Activated CD4-positive, alpha-beta T cell treated with anti-CD3 and anti-CD28 coated beads, Interleukin-2, amount 50 U/mL, for 16 hours (primary cell): ENCODE measurements at places on chromosomes 16 and 17.

DNA sequence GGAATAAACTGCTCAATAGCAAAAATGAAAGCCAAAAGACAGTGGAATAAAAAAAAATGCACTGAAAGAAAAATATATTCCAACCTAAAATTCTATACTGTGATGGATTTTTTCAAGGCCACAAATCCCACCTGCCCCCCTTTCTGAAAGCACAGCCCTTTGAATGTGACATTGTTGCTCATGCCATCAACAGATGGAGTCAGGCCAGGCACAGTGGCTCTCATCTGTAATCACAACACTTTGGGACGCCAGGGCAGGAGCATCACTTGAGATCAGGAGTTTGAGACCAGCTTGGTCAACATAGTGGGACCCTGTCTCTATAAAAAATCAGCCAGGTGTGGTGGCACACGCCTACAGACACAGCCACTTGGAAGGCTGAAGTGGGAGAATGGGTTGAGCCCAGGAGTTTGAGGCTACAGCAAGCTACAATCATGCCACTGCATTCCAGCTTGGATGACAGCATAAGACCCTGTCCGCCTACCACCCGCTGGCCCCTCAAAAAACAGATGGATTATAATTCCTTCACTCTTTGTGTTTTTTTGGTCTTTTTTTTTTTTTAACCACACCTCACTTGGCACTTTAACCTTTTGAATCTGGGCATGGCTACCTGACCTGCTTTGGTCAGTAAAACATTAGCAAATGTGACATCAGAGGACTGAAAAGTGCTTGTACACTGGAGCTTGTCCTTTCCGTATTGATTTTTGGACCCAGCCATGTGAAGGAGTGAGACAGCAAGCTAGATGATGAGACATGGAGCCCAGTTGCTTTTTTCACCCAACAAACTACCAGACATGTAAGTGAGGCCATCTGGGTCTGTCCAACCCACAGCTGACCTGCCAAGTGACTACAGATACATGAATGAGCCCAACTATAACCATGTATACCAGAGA lies 36.3 kb downstream of the GLG1 start:
- DNase-seq: no peak

GRCh38 chr17:4938688-4939545 lies 929 bp downstream of the SLC25A11 start:
- no peak for DNase-seq

DNA sequence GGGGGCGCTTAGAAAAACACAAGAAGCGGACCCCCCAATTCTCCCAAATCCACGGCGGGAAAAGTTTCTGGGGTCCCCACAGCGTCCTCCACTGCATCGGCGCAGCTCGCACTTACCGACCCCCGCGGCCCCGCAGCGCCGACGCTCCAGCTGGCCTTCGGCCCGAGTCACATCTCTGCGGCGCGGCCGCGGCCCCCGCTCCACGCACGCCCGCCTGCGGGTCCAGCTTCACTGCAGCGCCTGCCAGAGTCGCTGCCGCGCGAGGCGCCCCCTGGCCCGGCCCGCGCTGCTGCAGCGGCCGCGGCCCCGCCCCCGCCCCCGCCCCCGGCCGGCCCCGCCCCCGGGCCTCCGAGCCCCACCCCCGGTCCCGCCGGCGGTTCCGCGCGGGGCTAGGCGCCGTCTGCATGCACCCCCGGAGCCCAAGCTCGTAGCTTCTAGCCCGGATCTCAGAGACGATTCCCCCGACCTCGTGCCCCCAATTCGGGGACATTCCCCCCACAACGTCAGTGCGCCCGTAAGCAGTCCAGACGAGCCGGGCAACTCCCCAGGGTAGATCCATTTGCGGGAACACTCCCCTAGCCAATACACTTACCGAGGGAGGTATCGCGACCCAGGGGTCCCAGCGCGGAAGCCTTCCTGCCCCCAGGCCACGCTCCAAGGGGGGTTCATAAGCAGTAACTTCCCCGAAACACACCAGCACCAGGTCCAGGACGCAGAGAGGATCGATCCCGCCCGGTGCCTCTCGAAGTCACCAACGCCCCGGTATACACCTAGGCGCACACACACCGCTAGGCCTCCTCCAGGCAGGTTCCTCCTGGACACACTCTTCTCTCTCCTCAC lies at the start of gene GPRC5B:
Gene GPRC5B, minus strand, starts transcription at position 238 of the 840 bp plus-strand sequence. CDS start 12,003 bp downstream, outside the sequence.
- DNase-seq: peak; percentile 8

GRCh38 chr17:28466001-28466400 lies 7.4 kb upstream of the SLC13A2 start:
- no peak for DNase-seq

GRCh38 chr17:73284906-73285602 lies 23.4 kb upstream of the CPSF4L start:
- DNase-seq: no peak

GRCh38 chr16:2960183-2961010 lies 3.7 kb upstream of the KREMEN2 start:
- no peak for DNase-seq

- no peak for DNase-seq
These were observed 312.2 kb downstream of the BCAS3 start for GRCh38 chr17:60989846-60990245.
